ENCODE measurements at places on chromosomes 5 and 9. TPM values are rescaled to one million over a fixed set of nuclear protein-coding genes. Genes with fewer than 3 reads are reported as not detected.

LRRC19 gene
- not detected for total RNA-seq

TMEM215 gene
- not detected for total RNA-seq

LCNL1 gene
- total RNA-seq: 2.4 TPM

EQTN gene
- not detected for total RNA-seq

CTXN3 gene
- total RNA-seq: not detected

IRGM gene
- total RNA-seq: not detected

RORB gene
- 0.75 TPM for total RNA-seq

ROPN1L gene
- 1.5 TPM for total RNA-seq

MYO10 gene
- 40.0 TPM for total RNA-seq

CEL gene
- 2.6 TPM for total RNA-seq

TSSK1B gene
- total RNA-seq: not detected

CYSTM1 gene
- 30.7 TPM for total RNA-seq

DAB2 gene
- total RNA-seq: 15.4 TPM

ANKRD20A1 gene
- 2.7 TPM for total RNA-seq

CDH18 gene
- total RNA-seq: 0.32 TPM
